ENCODE measurements at places on chromosomes 3 and 15.

- H3K4me3 ChIP-seq, result no peak overlapping the region
- no peaks in the 10 kb centered on the region for H3K27me3 ChIP-seq
- H3K36me3 ChIP-seq, result peaks cover 48% of the 10 kb centered on the region
These were observed 34.7 kb downstream of the NUSAP1 start for GRCh38 chr15:41367418-41367817.

GRCh38 chr15:85865070-85865684 is 70.5 kb upstream of the KLHL25 start:
- H3K4me1 ChIP-seq, result no peaks in the 10 kb centered on the region
- no peak for DNase-seq
- no peak overlapping the region for H3K4me3 ChIP-seq
- H3K27me3 ChIP-seq, result peaks cover 3% of the 10 kb centered on the region

DNA sequence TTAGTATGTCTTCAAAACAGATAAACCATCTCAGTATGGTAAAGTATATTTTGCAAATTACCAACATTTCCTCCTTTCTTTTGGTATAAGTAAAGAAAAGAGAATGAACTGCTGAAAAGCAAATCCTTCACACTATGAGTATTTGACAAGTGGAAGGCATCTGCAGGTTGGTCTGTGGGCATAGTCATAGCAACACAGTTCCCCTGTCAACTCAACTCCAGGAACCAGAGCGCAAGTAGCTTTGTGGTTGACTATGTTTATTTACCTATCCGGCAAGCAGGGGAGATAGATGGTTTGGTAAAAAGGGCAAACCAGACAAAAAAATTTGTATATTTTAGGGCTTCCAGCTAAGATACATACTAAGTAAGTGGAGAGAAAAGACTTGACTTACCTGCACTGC is 88.3 kb upstream of the PPIB start:
- DNase-seq, result no peak
- no peak overlapping the region for H3K4me3 ChIP-seq
- H3K36me3 ChIP-seq, result peaks cover 29% of the 10 kb centered on the region

- no peaks in the 10 kb centered on the region for H3K36me3 ChIP-seq
- no peak overlapping the region for H3K27ac ChIP-seq
- H3K4me1 ChIP-seq, result peaks cover 7% of the 10 kb centered on the region
- no peak for DNase-seq
These were observed 115.0 kb upstream of the VEPH1 start for GRCh38 chr3:157618075-157618760.

- H3K27me3 ChIP-seq, result no peaks in the 10 kb centered on the region
- peaks cover 28% of the 10 kb centered on the region for H3K4me1 ChIP-seq
- no peak overlapping the region for H3K4me3 ChIP-seq
- H3K27ac ChIP-seq, result peak overlapping the region; percentile 15
- DNase-seq, result no peak
- peaks cover 12% of the 10 kb centered on the region for H3K36me3 ChIP-seq
These were observed 20.3 kb downstream of the XXYLT1 start for GRCh38 chr3:195250473-195251251.

DNA sequence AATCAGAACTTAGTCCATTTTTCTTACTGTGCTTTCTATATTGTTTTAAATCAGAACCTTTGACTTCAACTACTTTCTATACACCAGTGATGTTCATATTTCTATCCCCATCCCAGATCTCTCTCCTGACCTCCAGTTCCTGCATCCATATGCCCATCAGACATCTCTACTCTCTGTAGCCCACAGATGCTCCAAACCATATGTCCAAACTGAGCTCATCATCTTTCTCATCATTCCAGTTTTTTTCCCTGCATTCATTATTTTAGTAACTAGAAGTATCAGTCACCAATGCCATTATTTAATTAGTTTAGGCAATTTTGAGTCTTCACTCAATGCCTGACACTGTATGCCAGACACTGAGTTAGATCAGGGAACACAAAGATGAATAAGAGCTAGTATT is 25.4 kb upstream of the IL16 start:
- no peaks in the 10 kb centered on the region for H3K4me1 ChIP-seq
- no peak overlapping the region for H3K27ac ChIP-seq
- no peak overlapping the region for H3K4me3 ChIP-seq
- DNase-seq, result no peak
- H3K27me3 ChIP-seq, result peaks cover 12% of the 10 kb centered on the region
- H3K36me3 ChIP-seq, result no peaks in the 10 kb centered on the region

- peaks cover 60% of the 10 kb centered on the region for H3K4me1 ChIP-seq
- no peak for DNase-seq
- no peaks in the 10 kb centered on the region for H3K27me3 ChIP-seq
These were observed 30.5 kb upstream of the APH1B start for GRCh38 chr15:63246691-63247469.

DNA sequence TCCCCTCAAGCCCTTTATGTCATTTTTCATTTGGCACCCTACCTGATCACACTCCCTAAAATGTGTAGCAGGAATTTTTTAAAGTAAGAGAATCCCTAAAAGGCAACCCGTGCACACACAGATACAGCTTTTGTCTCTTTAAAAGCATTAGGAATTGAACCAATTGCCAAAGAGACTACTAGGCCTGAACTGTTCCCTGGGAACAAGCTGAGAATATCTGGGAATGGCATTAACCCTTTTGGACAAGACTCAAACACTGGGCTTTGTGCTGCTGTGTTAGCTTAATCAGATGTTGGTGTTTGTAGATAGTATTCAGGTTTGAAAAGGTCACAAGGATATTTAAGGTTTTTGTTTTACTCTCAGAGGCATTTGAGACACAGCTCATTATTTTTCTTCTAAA is 414.4 kb upstream of the PDZRN3 start:
- no peaks in the 10 kb centered on the region for H3K4me1 ChIP-seq
- H3K4me3 ChIP-seq, result no peak overlapping the region
- no peak for DNase-seq
- H3K27ac ChIP-seq, result no peak overlapping the region
- H3K36me3 ChIP-seq, result no peaks in the 10 kb centered on the region

GRCh38 chr3:59510576-59510975 is 460.8 kb upstream of the CFAP20DC start:
- H3K4me1 ChIP-seq, result peaks cover 13% of the 10 kb centered on the region
- DNase-seq, result no peak
- H3K4me3 ChIP-seq, result no peak overlapping the region

- H3K4me3 ChIP-seq, result no peak overlapping the region
- DNase-seq, result no peak
- no peaks in the 10 kb centered on the region for H3K27me3 ChIP-seq
- no peak overlapping the region for H3K27ac ChIP-seq
These were observed 16.9 kb downstream of the APOD start for GRCh38 chr3:195566797-195567196.

GRCh38 chr15:99863550-99864198 is 130.4 kb upstream of the LYSMD4 start:
- peaks cover 13% of the 10 kb centered on the region for H3K36me3 ChIP-seq
- no peaks in the 10 kb centered on the region for H3K27me3 ChIP-seq
- H3K4me1 ChIP-seq, result no peaks in the 10 kb centered on the region
- no peak overlapping the region for H3K4me3 ChIP-seq

- no peak overlapping the region for H3K27ac ChIP-seq
- no peaks in the 10 kb centered on the region for H3K27me3 ChIP-seq
- no peak for DNase-seq
- no peak overlapping the region for H3K4me3 ChIP-seq
These were observed 527.5 kb downstream of the NAALADL2 start for GRCh38 chr3:175386630-175387029.

DNA sequence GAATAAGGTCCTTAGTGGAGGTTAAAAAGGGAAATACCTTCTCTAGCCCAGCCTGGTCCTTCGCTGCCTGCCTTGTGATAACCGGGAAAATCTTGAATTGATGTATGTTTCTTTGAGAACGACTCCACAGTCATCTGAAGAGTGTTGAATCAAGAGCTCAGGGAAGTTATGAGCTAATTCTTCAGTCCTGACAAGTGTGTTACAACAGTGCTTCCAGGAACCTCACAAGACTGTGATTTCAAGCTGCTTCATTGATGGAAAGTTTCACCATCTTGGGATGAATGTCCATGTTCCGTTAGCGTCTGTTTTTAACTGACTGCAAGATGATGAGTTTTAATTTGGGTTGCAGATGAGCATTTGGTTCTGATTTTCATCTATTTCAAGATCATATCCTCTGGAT is 12.4 kb downstream of the TMEM41A start:
- no peak overlapping the region for H3K4me3 ChIP-seq
- H3K27ac ChIP-seq, result no peak overlapping the region
- peaks cover 34% of the 10 kb centered on the region for H3K36me3 ChIP-seq
- H3K4me1 ChIP-seq, result peaks cover 9% of the 10 kb centered on the region
- H3K27me3 ChIP-seq, result no peaks in the 10 kb centered on the region

GRCh38 chr3:184727357-184728009 is 15.6 kb upstream of the MAGEF1 start:
- H3K36me3 ChIP-seq, result no peaks in the 10 kb centered on the region
- H3K27me3 ChIP-seq, result no peaks in the 10 kb centered on the region
- H3K4me3 ChIP-seq, result no peak overlapping the region
- H3K27ac ChIP-seq, result no peak overlapping the region
- DNase-seq, result peak; percentile 24

DNA sequence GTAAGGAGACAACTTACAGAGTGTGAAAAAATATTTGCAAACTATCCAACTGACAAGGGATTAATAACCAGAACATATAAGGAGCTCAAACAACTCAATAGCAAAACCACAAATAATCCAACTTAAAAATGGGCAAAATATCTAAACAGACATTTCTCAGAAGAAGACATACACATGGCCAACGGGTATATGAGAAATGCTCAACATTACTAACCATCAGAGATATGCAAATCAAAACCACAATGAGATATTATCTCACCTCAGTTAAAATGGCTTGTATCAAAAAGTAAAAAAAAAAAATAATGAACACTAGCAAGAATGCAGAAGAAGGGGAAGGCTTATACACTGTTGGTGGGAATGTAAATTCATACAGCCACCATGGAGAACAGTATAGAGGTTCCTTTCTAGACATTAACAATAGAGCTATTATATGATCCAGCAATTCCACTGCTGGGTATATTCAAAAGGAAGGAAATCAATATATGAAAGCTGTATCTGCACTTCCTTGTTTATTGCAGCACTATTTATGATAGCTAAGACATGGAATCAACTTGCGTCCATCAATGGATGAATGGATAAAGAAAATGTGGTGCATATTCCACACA is 998.6 kb downstream of the NAALADL2 start:
- no peak for DNase-seq
- H3K4me3 ChIP-seq, result no peak overlapping the region
- no peak overlapping the region for H3K27ac ChIP-seq
- H3K36me3 ChIP-seq, result no peaks in the 10 kb centered on the region

DNA sequence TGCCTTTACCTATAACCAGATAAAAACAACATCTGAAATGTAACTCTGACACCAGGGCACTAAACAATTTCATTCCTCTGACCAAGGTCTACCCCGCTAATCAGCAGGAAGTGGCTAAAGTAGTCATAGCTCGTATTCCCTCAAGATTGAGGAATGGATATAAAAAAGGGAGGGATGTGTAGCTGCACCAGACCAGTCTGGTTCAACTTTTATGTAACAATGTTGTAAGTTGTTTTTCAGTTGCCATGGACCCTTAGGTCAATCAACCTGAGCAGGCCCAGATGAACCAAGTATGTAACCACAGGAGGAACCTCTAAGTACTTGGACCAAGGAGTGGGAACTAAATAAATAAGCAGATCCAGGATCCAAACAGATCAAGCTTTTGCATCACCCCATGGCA is 28.4 kb upstream of the IFT57 start:
- H3K36me3 ChIP-seq, result no peaks in the 10 kb centered on the region
- H3K4me1 ChIP-seq, result peaks cover 10% of the 10 kb centered on the region
- no peak overlapping the region for H3K4me3 ChIP-seq
- DNase-seq, result no peak
- no peak overlapping the region for H3K27ac ChIP-seq

- peaks cover 41% of the 10 kb centered on the region for H3K36me3 ChIP-seq
- no peaks in the 10 kb centered on the region for H3K27me3 ChIP-seq
- H3K4me1 ChIP-seq, result peaks cover 35% of the 10 kb centered on the region
- no peak for DNase-seq
These were observed 75.2 kb downstream of the CHSY1 start for GRCh38 chr15:101176625-101177024.

DNA sequence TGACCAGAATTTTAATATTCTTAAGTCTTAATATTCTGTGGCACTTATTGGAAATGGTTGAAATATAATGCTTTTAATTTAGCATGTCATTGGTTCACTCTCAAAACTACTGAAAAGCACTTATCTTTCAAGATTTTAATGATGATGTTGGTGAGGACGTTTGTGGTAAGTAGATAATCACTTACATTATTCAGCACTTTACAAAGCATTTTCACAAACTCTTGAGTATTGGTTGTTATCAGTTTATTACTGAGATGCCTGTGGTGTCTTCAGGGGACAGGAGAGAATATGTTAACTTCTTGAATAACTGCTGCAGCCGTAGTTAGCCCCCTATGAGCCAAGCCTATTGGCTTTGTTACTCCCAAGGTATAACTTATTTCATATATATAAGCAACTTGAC is 15.2 kb downstream of the TGFBR2 start:
- peak overlapping the region; percentile 99 for H3K27ac ChIP-seq
- H3K27me3 ChIP-seq, result no peaks in the 10 kb centered on the region
- peak overlapping the region; percentile 74 for H3K4me3 ChIP-seq
- peaks cover 92% of the 10 kb centered on the region for H3K36me3 ChIP-seq

GRCh38 chr3:42562047-42562907 is 19.5 kb downstream of the SEC22C start:
- H3K27ac ChIP-seq, result no peak overlapping the region
- no peaks in the 10 kb centered on the region for H3K27me3 ChIP-seq
- no peak for DNase-seq

- no peaks in the 10 kb centered on the region for H3K27me3 ChIP-seq
- no peak overlapping the region for H3K27ac ChIP-seq
- DNase-seq, result no peak
- peaks cover 18% of the 10 kb centered on the region for H3K4me1 ChIP-seq
These were observed 113.3 kb downstream of the KLHL25 start for GRCh38 chr15:85681386-85681785.

GRCh38 chr15:71333839-71334238 is 218.6 kb downstream of the THSD4 start:
- DNase-seq, result no peak
- no peak overlapping the region for H3K4me3 ChIP-seq
- H3K36me3 ChIP-seq, result no peaks in the 10 kb centered on the region
- no peak overlapping the region for H3K27ac ChIP-seq
- no peaks in the 10 kb centered on the region for H3K27me3 ChIP-seq

GRCh38 chr15:38154255-38154654 is 98.4 kb upstream of the SPRED1 start:
- H3K27ac ChIP-seq, result no peak overlapping the region
- no peaks in the 10 kb centered on the region for H3K4me1 ChIP-seq
- DNase-seq, result no peak
- H3K27me3 ChIP-seq, result peaks cover 25% of the 10 kb centered on the region

DNA sequence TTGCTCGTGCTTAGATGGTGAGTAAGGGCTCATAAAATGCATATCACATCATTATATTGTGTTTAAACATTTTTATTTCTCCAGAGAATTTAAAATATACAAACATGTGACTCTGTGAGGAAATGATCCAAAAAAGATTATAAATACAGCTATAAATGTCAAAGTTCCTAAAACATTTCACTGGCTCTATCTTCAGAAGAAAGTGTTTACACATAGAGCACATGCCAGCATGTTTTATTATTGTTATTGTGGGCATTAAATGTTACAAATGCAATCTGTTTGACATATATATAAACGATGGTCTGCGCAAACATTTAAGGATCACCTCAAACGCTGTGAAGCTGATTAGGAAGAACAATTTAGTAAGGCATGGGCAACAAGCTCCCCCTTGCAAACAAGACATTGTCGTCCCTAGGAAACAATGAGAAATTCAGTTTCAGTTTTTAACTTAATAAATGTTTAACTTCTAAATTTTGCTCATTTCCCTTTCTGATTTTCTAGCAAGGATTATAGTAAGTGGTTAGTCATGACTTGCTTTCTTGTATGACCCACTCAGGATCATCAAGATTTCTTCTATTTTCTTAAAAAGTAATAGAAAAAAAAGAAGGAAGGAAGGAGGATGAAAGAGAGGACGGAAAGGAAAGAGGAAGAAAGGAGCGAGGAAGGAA is 207.5 kb downstream of the SATB1 start:
- no peak overlapping the region for H3K27ac ChIP-seq
- H3K27me3 ChIP-seq, result no peaks in the 10 kb centered on the region
- DNase-seq, result no peak

Measured in activated naive CD8-positive, alpha-beta T cell treated with anti-CD3 and anti-CD28 coated beads for 36 hours (primary cell).